ENCODE measurements at places on chromosomes 4 and X. TPM values are rescaled to one million over a fixed set of nuclear protein-coding genes. Genes with fewer than 3 reads are reported as not detected.

The NUDT10 gene
- polyA plus RNA-seq: 70.5 TPM

The CXCL1 gene
- polyA plus RNA-seq: not detected

The NKX6-1 gene
- 20.1 TPM for polyA plus RNA-seq

The AP1AR gene
- 112 TPM for polyA plus RNA-seq

The SSX3 gene
- polyA plus RNA-seq: not detected

The CXCL6 gene
- polyA plus RNA-seq: not detected

The HERC6 gene
- polyA plus RNA-seq: 0.33 TPM

The XG gene
- polyA plus RNA-seq: 0.42 TPM

The CACNA1F gene
- polyA plus RNA-seq: not detected
